Amniotic stem cell (primary cell): ENCODE measurements at places on chromosomes 3 and 15.
A peak's percentile ranks its signal among the peaks of the same experiment; 100 is the strongest.

DNA sequence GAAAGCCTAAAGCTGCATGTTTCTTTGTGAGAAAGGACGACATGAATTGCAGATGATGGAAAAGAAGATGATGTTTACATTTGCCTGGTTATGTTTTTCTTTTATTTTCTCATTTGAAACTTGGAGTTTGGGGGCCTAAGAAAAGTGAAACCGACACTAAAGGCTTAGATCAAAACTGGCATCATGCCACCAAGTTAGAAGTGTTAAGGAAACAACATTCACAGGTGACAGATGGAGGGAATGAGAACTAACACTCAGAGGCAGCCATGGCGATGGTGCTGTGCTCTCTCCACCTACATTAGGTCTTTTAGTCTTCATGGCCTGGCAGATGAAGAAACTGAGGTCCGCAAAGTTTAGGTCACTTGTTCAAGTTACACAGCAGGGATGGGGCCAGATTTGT lies 923.6 kb downstream of the TUSC7 start:
- no peak for DNase-seq

- peak; percentile 24 for DNase-seq
Observed at GRCh38 chr3:123586968-123587367, 2.1 kb upstream of the HACD2 start.

- no peak for DNase-seq
Observed at GRCh38 chr3:44039006-44039405, 202.7 kb upstream of the TOPAZ1 start.

- DNase-seq = no peak
Observed at GRCh38 chr3:6733699-6734394, 127.1 kb upstream of the GRM7 start.

DNA sequence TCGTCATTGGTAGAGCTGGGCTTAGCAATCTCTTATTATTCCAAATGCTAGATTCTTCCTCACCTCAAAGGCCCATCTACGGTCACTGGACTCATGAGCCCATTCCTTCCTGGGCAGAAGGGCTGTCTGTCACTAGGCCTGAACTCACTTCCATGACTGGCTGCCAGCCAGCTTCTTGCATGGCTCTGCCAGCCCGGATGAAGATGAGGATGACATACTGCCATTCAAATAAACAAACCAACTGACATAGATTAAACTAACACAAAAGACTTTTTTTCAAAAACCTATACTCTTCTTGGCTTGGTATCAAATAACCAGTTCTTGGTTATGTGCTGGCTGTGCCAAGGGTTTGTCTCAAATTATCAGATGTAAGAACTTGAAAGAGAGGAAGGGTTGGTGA lies 23.8 kb downstream of the ISL2 start:
- no peak for DNase-seq

DNA sequence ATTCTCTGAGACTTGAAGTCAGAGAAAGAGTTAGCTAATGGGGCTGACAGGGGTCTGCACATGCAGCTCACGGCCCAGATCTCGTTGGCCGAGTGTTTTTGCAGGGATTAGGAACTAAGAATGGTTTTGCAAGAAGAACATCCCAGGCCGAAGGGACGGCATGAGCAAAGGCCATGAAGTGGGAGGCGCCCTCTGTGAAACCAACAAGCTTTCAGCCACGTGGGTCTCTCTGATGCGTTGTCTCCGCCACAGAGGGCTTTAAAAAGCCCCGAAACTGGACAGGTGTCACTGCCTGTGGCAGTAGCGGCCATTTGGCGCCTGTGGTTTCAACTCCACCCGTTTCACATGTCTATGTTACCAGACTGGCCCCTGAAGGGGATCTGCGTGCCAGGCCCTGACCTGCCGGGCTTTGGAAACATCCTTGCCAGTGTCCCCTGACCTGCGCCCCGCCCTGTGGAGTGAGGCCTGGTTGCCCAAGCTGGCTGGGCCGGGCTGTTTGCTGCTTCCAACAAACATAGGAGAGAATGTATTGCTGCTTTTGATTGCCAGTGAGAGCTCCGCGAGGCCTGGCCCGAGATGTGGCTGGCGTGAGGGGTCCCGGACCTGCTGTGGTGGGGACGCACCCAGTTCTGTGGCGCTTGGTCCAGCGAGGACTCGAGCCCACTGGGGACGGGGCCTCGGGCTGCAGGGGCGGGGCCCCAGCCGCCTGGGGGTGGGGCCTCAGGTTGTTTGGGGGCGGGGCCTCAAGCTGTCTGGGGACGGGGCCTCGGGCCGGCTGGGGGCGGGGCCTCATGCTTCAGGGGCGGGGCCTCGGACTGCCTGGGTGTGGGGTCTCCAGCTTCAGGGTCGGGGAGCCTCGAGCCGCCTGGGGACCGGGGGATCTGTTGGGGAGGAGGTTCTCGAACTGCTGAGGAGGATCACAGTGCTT lies 30.4 kb downstream of the GOLGA6L2 start:
- no peak for DNase-seq

GRCh38 chr3:112393360-112393728 lies 60.4 kb downstream of the CD200 start:
- no peak for DNase-seq

DNA sequence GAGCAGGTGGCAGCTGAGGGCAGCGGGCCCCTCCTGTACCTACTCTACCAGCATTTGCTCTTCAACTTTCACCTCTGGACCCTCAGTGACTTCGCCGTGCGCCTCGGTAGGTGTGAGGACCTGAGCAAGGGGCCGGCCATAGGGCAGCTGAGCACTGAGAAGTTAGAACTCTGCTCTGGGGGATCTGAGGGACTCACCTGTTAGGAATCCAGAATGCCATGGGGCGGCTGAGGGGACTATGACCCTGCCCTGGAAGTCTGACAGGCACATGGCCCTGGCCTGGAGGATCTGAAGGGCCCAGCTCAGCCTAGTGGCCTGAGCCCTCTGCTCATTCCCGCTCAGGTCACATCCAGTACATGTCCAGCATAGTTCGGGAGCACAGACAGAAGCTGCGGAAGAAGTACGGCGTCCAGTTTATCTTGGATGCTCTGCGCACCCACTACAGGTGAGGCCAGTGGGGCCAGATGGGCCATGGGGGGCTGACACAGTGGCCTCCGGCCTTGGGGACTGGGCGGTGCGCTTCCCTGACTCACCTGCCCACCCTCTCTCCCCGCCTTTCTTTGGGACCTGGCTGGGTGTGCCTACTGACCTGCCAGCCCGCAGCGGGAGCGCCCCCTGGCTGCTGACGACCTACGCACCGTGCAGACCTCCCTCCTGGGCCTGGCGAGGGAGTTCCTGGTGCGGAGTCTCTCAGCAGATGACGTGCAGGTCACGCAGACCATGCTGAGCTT lies 18.8 kb downstream of the NBEAL2 start:
- no peak for DNase-seq
